ENCODE measurements at places on chromosomes 6 and 20.

DNA sequence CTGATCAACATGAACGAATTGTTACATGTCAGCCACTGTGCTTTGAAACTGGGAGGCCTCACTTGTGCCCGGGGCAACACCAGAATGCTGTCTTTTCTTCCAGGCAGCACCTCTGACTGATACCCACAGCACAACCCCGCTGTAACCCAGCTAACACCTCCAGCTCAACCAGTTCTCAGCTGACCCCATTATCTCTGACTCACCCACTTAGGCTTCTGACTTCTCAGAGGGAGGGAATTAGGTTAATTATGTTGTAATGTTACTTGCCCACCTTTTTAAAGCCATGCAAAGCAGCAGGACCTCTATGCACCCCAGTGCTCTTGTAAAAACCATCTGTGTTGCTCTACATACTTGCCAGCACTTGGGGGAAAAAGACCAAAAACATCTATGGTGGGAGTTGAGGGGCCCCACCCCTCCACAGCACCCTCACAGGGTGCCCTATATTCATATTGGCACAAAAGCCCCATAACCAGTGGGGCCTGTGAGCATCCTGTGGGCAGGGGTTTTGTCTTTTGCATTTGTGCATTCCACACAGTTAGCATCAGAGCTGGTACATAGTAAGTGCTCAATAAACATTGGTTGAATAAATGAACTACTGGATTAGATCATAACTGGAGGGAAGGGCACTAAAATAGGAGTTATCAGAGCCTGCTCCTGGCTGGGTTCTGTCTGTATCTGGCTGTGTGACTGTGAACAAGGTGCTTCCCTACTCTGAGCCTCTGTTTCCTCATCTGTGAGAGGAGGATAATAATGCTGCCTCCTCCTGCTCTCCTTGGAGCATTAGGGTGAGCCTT, 22.3 kb downstream of the BNIP5 start:
- no peak for DNase-seq

GRCh38 chr6:135503703-135504475, 6.3 kb upstream of the AHI1 start:
- DNase-seq, result no peak

DNA sequence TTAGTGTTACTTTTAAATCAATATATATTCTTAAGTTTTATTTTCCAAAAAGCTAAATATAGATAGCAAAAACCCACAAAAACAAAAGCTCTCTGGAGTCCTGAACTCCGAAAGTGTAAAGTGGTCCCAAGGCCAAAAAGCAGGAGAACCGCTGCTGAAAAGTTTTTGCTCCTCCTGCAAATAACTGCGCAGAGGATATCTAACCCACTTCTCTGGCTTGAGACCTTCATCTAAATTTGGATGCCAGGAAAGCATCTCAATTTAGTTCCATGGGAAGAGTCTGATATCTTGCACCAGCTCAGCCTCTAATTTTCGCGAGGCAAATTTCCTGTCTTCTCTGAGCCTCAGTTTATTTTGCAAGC, 523 bp downstream of the MRPS10 start:
- DNase-seq, result no peak

GRCh38 chr6:121837545-121838229, 402.2 kb downstream of the GJA1 start:
- no peak for DNase-seq

- DNase-seq, result no peak
Measured at GRCh38 chr6:105519954-105520353, 117.1 kb upstream of the PREP start.

DNA sequence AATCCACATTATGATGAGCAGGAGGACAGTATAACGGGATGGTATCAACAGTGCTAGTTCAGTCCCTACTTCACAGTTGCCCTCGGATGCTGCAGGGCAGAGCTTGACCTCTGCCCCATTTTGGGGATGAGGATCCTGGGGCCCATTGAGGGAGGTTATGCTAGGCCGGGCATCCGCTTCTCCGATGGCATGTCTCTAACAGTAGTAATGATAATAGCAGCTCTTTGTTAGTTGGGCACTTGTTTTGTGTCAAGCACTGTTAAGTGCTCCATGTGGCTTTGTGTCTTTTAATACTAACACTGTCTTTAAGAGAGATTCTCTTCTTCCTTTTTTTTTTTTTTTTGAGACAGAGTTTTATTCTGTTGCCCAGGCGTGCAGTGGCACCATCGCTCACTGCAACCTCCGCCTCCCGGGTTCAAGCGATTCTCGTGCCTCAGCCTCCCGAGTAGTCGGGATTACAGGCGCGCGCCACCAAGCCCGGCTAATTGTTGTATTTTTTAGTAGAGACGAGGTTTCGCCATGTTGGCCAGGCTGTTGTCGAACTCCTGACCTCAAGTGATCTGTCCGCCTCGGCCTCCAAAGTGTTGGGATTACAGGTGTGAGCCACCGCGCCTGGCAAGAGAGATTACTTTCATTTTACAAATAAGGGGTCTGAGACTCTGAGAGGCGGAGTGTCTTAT, 1.1 kb downstream of the MAPRE1 start:
- DNase-seq, result no peak

DNA sequence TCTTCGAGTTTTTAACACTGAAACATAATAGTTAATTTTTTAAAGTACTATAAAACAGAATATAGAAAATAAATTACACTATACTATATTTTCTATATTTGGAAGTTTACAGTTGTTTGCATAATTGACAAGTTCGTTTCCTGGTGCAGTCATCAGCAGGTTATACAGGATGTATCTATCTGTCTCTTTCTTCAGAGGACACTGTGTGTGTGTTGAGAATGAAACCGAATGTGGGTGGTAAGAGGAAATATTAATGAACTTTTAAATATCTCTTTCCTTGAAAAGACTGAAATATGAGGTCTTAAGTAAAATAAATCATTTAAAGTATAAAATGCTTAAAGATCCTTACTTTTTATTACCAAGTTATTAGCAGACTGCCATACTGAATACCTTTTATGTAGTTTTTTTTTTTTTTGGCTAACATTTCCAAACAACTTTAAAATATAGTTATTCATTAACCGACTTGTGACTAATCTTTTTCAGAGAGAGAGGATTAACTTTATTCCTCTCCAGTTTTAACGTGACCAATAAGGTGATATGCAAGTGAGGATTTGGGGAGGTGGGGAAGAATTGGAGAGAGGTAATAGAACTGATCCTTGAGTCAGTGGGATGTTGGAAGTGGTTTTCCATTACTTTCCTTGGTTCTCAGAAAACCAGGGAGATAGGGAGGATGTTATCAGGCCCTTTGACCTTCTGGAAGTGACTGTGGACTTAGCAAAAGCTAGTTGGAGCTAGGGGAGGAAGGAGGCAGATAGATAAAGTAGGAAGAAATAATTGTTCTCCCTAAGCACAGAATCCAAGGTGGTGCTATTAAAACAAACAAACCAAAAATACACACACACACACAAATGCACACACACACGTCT, 380.0 kb upstream of the FLRT3 start:
- DNase-seq, result no peak

DNA sequence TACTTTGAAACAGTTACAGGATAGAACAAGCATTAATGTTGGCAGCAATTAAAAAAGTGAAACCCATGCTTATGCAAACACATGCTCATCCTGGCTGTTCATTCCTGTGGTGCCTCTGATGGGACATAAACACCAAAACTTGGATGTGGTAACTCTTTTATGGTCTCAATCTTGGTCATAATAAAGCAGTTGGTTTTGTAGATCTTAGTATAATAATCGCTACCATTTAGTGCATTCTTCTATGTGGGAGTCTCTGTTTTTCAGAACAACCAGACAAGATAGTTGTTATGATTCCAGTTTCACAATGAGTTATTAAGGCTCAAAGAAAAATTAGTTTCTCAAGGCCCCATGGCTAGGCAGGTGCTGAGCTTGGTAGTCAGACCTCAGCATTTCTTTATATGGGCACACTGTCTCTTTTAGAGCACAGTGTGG, 184.0 kb downstream of the UTRN start:
- no peak for DNase-seq

DNA sequence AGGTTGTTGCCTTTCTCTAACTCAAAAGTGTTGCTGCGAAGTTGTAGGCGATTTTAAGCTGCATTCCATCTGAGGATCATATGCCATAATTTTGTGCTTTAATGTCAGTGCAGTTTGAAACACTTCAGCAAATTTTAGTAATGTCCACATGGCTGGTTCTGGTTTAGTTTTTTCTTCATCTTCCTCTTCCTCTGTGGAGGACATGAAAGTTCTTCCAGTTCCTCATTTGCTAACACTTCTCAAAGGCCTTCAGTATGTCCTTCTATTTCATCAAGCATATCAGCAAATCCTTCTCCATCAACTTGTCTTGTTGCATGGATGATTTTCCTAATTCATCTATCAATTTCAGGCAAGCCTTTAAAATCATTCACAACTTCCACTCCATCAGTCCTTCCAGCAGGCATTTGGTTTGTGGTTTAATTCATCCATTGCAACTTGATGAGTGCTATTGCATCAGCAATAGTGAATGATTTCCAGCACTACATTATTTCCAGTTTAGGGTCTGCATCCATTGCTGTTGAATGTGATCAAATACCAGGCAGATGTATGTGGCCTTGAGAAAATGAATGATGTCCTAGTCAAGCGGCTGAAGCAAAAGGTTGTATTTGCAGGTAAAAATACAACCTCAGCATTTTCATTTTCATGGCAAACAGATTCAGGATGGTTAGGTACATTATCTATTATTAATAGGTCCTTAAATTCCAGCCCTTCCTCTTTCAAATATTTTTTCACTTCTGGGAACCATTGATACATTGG, 20.2 kb downstream of the SHLD1 start:
- DNase-seq, result no peak

- no peak for DNase-seq
Measured at GRCh38 chr20:15122613-15123012, 785.2 kb upstream of the FLRT3 start.

DNA sequence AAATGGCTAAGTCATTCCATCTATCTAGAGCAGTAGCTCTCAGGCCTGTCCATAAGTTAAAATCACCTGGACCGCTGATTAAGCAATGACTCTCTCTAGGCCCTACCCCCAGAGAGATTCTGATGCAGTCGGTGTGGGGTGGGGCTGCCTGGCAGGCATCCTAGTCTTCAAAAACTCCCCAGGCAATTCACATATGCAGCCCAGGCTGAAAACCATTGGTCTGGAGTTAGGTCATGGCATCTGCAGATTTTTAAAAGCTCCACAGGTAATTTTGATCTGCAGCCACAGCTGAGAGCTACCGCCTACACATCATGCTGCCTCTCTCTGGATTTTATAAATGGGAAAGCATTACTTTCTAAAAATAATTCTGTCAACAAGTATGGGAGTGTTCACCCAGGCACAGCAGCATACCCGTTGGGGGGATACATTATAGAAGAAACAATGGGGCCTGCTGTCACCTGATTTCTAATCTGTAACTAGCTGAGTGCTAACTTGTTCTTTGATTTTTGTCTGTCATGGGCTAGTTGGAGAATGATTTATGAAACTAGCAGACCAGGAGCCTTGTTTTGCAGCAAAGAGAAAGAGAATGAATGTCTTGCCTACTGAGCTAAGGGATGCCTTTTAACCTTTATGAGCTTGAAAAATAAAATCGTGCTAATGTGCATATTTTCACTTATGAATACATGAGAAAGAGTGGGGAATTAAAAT, 44.1 kb upstream of the ATXN1 start:
- no peak for DNase-seq

GRCh38 chr20:5135363-5136012, 8.7 kb downstream of the CDS2 start:
- DNase-seq, result no peak

DNA sequence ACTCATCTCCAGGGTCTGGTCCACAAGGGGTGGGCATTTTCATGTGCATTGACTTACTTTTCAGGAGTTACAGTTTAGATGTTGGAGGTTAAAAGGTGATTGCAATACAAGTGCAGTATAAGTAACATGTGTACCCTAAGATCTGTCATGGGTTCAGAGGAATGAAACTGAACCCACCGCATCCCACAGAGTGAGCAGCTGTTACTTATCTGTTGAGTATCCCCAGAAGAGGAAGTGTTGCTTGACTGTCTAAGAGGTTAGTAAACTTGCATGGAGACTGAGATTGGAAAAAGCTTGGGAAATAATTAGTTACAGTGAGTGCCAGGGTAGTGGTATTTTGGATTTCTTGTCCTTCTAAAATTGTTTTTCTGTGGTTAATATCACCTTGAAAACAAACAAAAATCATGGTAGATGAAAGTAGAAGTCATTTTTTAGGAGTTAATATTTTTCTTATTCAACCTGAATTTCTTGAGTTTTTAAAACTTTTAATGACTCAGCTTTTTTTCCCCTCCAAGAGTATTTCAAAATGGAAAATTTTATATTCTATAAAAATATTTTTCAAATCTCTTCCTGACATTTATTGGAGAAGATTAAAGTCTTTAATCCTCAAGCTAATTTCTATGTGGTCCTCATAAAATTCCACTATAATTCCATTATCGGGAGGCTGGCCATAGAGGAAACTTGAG, 306.1 kb downstream of the ZNF217 start:
- DNase-seq, result no peak

DNA sequence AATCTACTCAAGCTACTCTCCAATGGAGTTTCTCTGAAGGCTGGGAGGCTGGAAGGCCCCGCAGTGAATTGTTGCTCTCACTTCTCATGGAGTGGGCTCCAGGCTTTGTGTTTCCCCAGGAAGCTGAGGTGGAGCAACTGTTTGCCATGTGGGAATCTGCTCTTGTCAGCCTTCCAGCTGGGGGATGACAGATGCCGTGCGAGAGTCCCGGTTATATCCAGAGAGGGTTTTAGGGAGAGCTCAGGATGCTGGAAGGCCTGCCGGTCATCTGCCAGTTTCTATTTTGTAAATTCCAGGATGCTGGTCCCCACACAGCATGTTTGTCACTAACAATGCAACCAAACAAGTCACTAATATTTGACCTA, 98.2 kb upstream of the NAA20 start:
- DNase-seq, result no peak

GRCh38 chr20:17620371-17621228, 50.7 kb downstream of the DSTN start:
- DNase-seq, result no peak

DNA sequence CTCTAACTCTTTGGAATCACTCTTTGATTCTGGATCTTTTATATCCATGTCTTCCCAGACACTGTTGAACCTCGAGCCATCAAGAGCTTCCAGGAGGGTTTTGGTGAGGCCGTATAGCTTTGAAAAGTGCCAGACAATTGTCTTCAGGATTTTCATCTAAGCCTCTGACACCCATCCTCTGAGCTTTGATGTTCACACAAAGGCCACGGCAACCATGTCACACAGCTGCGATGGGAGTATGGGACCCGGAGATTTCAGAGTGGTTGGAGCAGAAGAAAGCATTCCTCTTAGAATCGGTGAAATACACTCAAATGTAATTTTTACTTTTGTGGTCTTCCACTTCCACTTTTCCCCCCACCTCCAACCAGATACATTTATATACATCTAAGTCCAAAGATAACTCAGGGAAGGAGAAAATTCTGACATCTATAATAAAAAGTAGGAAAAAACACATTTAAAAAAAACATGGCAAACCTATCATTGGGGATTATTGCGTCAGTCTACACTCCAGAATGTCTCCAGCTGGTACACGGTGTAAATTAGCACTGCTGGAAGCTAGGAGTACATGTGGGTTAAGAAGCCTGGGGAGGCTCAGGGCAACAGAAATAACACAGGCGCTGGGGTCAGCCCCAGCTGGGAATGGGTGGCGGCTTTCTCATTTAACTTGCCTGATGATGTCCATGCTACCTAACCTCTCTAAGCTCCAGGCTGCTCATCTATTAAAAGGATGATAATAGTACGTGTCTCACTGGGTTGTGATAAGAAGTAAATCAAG, 92.7 kb downstream of the LY86 start:
- no peak for DNase-seq

- DNase-seq, result no peak
Measured at GRCh38 chr6:136383268-136383937, 93.8 kb upstream of the BCLAF1 start.

All from stimulated activated CD4-positive, alpha-beta T cell treated with anti-CD3 and anti-CD28 coated beads, Interleukin-15, amount 100 ng/mL, for 1 hour (primary cell).